ENCODE measurements at places on chromosomes 7 and 10. TPM values are rescaled to one million over a fixed set of nuclear protein-coding genes. Genes with fewer than 3 reads are reported as not detected.

Gene SLC13A4
- not detected for total RNA-seq

- H3K27me3 ChIP-seq = no peaks in the 10 kb centered on the region
- H3K27ac ChIP-seq = no peak overlapping the region
- H3K36me3 ChIP-seq = no peaks in the 10 kb centered on the region
- H3K4me1 ChIP-seq = no peaks in the 10 kb centered on the region
- no peak for DNase-seq
Measured at GRCh38 chr7:116150588-116150987, 59.8 kb upstream of the TES start.

DNA sequence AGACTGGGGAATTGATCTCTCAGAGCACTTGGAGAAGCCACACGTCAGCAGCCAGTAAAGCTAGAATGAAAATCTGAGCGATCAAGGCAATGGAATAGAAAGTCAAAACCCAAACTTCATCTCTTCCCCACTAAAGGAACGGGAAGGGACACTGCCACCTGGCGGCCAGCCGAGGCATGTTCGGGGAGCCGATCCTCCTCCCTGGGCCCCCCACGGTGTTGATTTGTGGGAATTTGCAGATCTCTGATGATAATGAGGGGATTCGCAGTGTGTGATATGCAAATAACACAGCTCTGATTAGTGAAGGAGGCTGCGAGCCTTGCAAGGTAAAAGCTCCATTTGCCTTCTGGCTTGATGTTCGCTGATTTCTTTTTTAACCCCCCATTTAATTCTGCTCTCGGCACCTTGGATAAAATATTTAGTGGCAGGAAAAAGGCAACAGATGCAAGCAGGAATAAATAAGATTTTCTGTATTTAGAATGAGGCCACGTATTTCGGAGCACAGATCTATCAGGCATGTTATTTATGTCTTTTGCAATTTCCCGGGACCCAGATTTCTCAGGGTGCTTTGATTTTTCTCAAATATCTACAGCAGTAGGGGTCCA lies 258.6 kb downstream of the PAXIP1 start:
- H3K4me3 ChIP-seq = no peak overlapping the region
- no peaks in the 10 kb centered on the region for H3K27me3 ChIP-seq
- H3K27ac ChIP-seq = no peak overlapping the region

GRCh38 chr10:52778511-52779392 lies 6.2 kb upstream of the MBL2 start:
- peaks cover 7% of the 10 kb centered on the region for H3K4me1 ChIP-seq
- peak; percentile 70 for DNase-seq
- H3K4me3 ChIP-seq = no peak overlapping the region

- DNase-seq = no peak
- H3K27me3 ChIP-seq = no peaks in the 10 kb centered on the region
- H3K36me3 ChIP-seq = no peaks in the 10 kb centered on the region
- H3K4me1 ChIP-seq = no peaks in the 10 kb centered on the region
- H3K4me3 ChIP-seq = no peak overlapping the region
Measured at GRCh38 chr7:134255814-134256213, 60.9 kb downstream of the SLC35B4 start.

GRCh38 chr7:64880322-64881297 lies 22.5 kb upstream of the ZNF273 start:
- no peaks in the 10 kb centered on the region for H3K27me3 ChIP-seq
- peak; percentile 62 for DNase-seq
- no peak overlapping the region for H3K27ac ChIP-seq

DNA sequence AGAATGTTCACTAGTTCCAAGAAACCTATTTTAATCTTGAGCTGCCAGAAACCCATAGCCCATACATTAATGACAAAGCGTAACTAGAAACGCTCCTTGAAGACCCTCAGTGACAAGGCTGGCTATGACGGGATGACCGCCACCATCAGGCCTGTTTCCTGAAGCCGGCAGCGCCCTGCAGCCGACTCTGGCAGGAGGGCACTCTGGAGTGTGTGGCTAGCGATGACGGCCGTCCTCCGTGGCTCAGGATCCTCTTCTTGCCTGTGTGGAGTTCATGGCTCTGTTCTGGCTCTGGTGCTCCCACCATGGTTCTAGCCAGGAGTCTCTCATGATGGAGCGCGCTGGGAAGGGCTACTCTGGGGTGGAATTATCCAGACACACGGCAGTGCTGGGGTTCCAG lies 224.1 kb downstream of the ADARB2 start:
- no peak for DNase-seq
- H3K36me3 ChIP-seq = no peaks in the 10 kb centered on the region
- no peak overlapping the region for H3K27ac ChIP-seq
- no peaks in the 10 kb centered on the region for H3K4me1 ChIP-seq
- H3K4me3 ChIP-seq = no peak overlapping the region

DNA sequence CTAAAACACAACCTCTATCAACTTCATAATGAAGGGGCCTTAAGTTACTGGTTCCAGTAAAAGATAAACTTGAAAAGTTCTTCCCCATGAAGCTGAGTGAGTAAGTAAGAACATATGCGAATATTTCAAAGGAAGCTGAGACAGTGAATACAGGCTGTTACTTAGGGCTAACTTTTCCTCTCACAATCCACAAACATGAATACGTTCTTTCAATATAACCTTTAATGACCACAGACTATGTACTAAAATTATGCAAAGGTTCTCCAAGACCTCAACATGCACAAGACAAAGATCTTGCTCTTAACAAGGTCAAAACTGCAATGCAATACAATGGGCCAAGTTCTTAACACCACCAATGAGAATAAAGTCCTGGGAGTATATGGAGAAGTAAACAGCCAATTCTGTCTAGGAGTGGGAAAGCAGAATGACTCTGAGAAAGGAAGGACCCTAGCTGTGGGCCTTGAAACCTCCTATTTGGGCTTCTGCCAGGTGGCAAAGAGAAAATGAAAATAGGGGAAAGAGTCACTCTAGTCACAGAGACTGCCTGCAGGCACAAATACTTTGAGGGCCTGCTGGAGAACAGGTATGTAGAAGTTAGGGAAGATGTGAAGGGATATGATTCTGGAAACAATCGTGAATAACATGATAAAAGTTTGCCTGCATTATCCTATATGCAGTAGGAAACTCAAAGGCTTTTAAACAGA lies 43.7 kb downstream of the OSBPL3 start:
- H3K4me1 ChIP-seq = peaks cover 3% of the 10 kb centered on the region
- H3K27ac ChIP-seq = no peak overlapping the region
- H3K27me3 ChIP-seq = no peaks in the 10 kb centered on the region
- H3K36me3 ChIP-seq = no peaks in the 10 kb centered on the region

GRCh38 chr10:6950133-6950532 lies 370.1 kb upstream of the PRKCQ start:
- no peaks in the 10 kb centered on the region for H3K4me1 ChIP-seq
- no peaks in the 10 kb centered on the region for H3K36me3 ChIP-seq
- no peak overlapping the region for H3K27ac ChIP-seq
- no peak overlapping the region for H3K4me3 ChIP-seq
- no peak for DNase-seq

Gene ZNF467
- 10.3 TPM for total RNA-seq

DNA sequence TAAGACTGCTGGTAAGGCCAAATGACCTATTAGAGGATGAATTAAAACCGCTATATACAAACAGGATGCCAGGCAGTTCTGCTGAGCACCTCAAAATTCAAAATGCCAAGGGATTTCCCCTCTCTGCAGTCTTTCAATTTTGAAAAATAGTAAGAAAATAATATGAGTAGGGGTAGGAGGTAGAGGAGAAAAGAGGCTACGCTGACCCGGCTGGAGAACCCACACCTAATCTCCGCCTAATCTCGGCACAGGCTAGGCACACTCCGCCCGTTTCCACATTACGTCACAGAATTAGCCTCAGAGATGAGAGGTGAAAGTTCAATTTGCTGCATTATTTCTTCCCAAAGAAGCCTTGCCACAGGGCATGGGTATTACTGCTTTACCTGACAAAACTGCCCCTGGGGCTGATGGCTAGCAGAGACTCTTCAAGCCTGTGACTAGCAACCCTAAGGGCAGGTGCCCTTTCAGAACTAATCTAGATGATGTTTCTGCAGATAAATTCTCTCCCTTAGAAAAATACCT lies 21.3 kb upstream of the SPOCK2 start:
- no peak overlapping the region for H3K4me3 ChIP-seq
- no peak overlapping the region for H3K27ac ChIP-seq
- H3K36me3 ChIP-seq = peaks cover 14% of the 10 kb centered on the region
- no peak for DNase-seq

Gene TIMM23B
- total RNA-seq = 13.5 TPM

Gene CYP3A7
- total RNA-seq = not detected

- H3K36me3 ChIP-seq = peaks cover 12% of the 10 kb centered on the region
- no peaks in the 10 kb centered on the region for H3K27me3 ChIP-seq
- H3K4me3 ChIP-seq = no peak overlapping the region
- peak overlapping the region; percentile 78 for H3K27ac ChIP-seq
Measured at GRCh38 chr10:110502851-110503301, 5.2 kb downstream of the DUSP5 start.

DNA sequence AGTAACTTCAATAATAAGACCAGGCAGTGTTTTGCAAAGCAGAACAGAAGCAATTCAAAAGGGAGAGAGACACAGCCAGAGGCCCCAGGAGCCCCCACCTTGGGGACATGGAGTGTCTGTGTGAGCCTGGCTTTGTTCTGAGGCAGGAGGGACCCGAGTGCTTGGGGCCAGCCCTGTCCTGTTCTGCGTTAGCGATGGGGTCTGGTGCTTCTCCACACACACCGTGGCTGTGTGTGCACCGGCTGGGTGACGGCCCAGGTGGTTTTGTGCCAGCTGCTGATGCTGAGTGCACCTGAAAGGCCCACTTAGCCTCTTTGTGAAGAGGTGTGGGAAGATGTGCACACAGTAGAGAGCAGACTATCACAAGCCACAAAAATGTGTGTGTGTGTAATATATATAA lies 468.9 kb downstream of the DNAJB6 start:
- H3K27me3 ChIP-seq = no peaks in the 10 kb centered on the region
- DNase-seq = no peak
- H3K4me3 ChIP-seq = no peak overlapping the region
- H3K36me3 ChIP-seq = no peaks in the 10 kb centered on the region
- H3K4me1 ChIP-seq = no peaks in the 10 kb centered on the region
- no peak overlapping the region for H3K27ac ChIP-seq

Gene ABCB1
- total RNA-seq = 11.1 TPM

GRCh38 chr10:1553951-1554350 lies 183.4 kb downstream of the ADARB2 start:
- H3K27ac ChIP-seq = no peak overlapping the region
- no peaks in the 10 kb centered on the region for H3K4me1 ChIP-seq
- H3K4me3 ChIP-seq = no peak overlapping the region
- no peaks in the 10 kb centered on the region for H3K36me3 ChIP-seq

DNA sequence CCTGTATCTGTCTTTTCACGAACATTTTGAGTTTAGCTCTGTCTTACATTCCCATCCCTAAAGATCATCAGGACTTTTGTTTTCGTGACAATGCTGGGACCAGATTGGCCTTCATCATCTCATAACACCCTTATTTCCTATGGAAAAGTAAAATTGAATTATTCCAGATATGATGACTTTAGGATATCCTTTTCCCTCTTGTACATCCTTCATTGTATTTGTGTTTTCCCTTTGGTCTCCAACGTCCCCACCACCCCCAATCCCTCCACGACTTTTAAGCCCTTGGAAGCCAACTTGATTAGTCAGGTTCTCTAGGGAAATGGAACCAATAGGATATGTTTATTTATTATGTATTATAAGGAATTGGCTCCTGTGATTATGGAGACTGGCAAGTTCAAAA lies 167.6 kb downstream of the ARL4A start:
- no peak overlapping the region for H3K27ac ChIP-seq
- no peaks in the 10 kb centered on the region for H3K27me3 ChIP-seq
- no peak overlapping the region for H3K4me3 ChIP-seq

DNA sequence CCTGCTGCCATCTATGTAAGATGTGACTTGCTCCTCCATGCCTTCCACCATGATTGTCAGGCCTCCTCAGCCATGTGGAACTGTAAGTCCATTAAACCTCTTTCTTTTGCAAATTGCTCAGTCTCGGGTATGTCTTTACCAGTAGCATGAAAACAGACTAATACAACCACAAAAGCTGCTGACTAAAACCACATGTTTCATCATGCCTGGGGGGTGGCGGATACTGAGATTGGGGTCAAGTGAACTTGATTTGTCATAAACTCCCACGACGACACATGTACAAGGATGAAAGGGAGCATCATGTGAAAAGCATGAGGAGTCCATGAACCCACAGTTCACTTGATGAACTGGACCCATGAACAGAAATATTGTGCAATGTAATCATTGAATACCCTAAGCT lies 134.9 kb upstream of the ANK3 start:
- H3K4me3 ChIP-seq = no peak overlapping the region
- no peaks in the 10 kb centered on the region for H3K27me3 ChIP-seq
- DNase-seq = no peak
- no peaks in the 10 kb centered on the region for H3K4me1 ChIP-seq
- no peak overlapping the region for H3K27ac ChIP-seq

GRCh38 chr10:91049988-91050360 lies 129.1 kb upstream of the ANKRD1 start:
- no peak overlapping the region for H3K4me3 ChIP-seq
- H3K27ac ChIP-seq = no peak overlapping the region
- no peaks in the 10 kb centered on the region for H3K27me3 ChIP-seq
- DNase-seq = no peak
- H3K4me1 ChIP-seq = peaks cover 20% of the 10 kb centered on the region

Gene GNAT3
- total RNA-seq = not detected

GRCh38 chr10:51706225-51706624 lies 6.8 kb upstream of the CSTF2T start:
- no peak overlapping the region for H3K4me3 ChIP-seq
- DNase-seq = no peak
- peak overlapping the region; percentile 83 for H3K27ac ChIP-seq
- no peaks in the 10 kb centered on the region for H3K36me3 ChIP-seq

GRCh38 chr7:106568680-106569499 lies 92.1 kb downstream of the CCDC71L start:
- peaks cover 15% of the 10 kb centered on the region for H3K4me1 ChIP-seq
- H3K36me3 ChIP-seq = no peaks in the 10 kb centered on the region
- no peaks in the 10 kb centered on the region for H3K27me3 ChIP-seq
- peak; percentile 53 for DNase-seq

Gene NCAPG2
- 4.3 TPM for total RNA-seq

GRCh38 chr7:103134836-103135554 lies 13.9 kb downstream of the NAPEPLD start:
- H3K27ac ChIP-seq = no peak overlapping the region
- H3K4me1 ChIP-seq = peaks cover 5% of the 10 kb centered on the region
- H3K4me3 ChIP-seq = no peak overlapping the region
- H3K36me3 ChIP-seq = no peaks in the 10 kb centered on the region

GRCh38 chr7:727806-728460 lies 852 bp upstream of the PRKAR1B start:
- H3K27me3 ChIP-seq = no peaks in the 10 kb centered on the region
- peaks cover 6% of the 10 kb centered on the region for H3K36me3 ChIP-seq
- H3K27ac ChIP-seq = peak overlapping the region; percentile 85
- DNase-seq = no peak
- H3K4me1 ChIP-seq = peaks cover 31% of the 10 kb centered on the region
- H3K4me3 ChIP-seq = peak overlapping the region; percentile 87
